Endothelial cell (in vitro differentiated cells): ENCODE measurements at places on chromosomes 16 and 17.

DNA sequence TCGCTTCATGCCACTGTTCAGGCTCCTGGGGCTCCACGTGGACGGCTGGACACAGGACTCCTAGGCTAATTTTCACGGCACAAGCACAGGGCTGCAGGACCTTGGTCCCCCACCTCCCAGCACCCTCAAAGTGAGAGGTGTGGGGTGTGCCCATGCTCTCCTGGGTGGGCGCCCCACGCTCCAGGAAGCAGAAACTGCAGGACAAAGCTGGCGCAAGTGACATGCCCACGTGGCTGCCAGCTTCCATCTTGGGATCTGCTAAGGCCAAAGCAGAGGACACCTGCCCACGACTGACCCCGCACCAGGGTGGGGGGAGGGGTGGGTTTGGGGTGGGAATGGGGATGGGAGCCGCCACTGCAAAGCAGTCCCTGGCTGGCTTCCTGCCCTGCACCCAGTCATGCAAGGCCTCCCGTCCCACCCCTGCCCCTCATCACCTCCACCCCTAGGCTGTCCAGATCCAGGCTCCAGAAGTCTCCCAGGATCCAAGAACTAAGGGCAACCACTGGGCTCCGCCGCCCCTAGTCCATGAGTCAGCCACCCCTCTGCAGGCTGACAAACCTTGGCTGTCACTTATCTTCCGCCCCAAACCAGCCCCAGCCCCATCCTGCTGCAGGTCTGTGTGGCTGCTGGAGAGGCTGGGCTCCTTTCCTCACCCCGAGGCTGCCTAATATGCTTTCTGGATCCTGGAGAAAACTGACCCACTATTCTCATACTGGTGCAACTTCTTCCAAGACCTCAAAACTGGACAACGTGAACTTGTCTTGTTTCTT is 11.1 kb downstream of the USP6 start:
- no peak for DNase-seq

DNA sequence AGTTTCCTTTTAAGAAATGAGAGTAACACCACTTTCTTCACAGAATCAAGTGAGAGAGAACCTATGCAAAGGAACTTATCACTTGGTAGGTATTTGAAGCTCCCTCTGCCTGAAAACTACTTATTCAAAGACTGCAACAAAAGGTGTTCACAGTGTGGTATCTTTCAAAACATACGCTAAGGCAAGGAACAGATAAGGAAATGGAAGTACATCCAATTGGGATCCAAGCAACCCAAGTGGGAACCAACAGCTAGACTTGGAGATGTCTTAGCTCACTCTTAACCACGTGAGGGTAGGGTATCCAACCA is 431 bp upstream of the PPM1E start:
- DNase-seq: no peak

DNA sequence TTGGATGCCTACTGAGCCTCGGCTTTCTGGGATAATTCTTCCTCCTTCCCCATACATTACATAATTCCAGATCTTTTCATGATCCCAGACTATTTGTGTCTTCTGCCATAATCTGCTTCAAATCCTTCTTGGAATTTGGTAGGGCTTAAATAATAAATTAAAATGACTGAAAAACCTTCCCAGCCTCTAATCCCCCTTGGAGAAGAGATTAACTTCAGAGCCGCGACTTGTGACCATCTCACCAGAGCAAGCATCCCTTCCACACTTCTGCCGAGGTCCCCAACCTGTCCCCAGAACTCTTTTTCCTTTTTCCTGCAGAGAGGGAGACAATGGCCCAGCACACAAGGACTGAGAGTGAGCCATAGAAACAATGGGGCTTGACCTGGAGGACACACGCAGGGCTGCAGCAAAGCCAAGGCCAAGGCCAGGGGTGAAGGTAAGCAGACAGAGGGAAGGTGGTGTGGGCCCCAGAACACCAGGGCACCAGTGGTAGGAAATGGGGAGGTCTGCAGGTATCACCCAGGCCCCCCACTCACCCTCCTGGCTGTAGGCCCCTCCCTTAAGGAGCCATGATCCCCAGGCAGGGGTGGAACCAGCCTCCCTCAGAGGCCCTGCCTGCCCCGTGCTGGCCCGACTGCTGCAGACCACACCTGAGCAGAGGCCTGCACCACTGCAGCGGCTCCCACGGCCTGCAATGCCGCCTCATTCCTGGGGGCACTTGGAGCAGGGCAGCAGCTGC is 9.6 kb upstream of the BCAR1 start:
- DNase-seq: no peak

- DNase-seq: no peak
Measured at GRCh38 chr17:10992106-10992880, 154.4 kb upstream of the PIRT start.

GRCh38 chr17:16297367-16298139 is 55.7 kb downstream of the CENPV start:
- DNase-seq: no peak

GRCh38 chr17:16342979-16343378 is 10.3 kb downstream of the CENPV start:
- no peak for DNase-seq

GRCh38 chr17:64150237-64151015 is 20.5 kb upstream of the ERN1 start:
- DNase-seq: no peak

- peak; percentile 33 for DNase-seq
Measured at GRCh38 chr16:49464877-49465504, 91.4 kb downstream of the C16orf78 start.

DNA sequence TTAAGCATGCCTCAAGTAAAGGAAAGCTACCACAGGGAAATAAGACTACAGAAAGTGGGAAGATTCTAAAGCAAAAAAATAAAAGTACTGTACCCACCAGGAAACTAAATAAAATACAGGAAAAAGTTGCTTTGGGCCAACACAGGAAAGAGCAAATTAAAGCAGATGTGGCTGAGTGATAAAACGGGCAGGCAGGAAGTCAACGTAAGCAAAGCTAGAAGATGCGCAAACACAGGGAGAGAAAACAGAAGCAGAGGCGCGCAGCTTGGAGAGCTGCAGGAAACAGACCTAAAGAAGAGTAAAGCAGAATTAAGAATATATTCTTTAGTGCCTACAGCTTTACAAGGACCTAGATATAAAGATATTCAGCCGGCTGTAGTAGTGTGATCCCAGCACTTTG is 21.7 kb downstream of the USP36 start:
- DNase-seq: peak; percentile 55

GRCh38 chr17:4345581-4346252 is 20.8 kb downstream of the UBE2G1 start:
- no peak for DNase-seq
